ENCODE measurements at places on chromosomes 5 and 9. TPM values are rescaled to one million over a fixed set of nuclear protein-coding genes. Genes with fewer than 3 reads are reported as not detected.

The PCDHB8 gene
- total RNA-seq, result 4.5 TPM

The STC2 gene
- total RNA-seq, result 3.6 TPM

The ZBTB6 gene
- 9.5 TPM for total RNA-seq

DNA sequence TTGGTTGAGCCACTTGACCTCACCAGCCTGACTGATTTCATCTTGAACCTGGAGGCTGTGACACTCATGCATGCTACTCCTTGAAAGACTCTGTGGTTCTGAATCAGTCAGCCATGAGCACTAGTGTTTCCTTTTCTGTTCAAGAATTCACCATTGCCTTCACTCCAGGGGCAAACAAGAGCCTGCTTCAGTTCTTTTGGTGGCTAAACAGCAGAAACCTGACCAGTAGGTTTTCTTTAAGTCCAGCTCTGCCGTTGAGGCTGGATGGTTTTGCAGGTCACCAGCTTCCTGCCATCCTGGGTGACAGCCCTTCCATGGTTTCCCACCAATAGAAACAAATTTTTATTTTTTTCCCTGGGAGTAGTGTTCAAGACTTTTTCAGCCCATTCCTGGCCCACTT is 10.0 kb downstream of the NTRK2 start:
- no peak for DNase-seq

- no peak for DNase-seq
Observed at GRCh38 chr9:4550777-4551484, 60.7 kb downstream of the SLC1A1 start.

GRCh38 chr5:100595152-100595811 is 60.1 kb downstream of the FAM174A start:
- no peak for DNase-seq

GRCh38 chr9:34591248-34591916 is 1.9 kb upstream of the CNTFR start:
- DNase-seq, result peak; percentile 95

DNA sequence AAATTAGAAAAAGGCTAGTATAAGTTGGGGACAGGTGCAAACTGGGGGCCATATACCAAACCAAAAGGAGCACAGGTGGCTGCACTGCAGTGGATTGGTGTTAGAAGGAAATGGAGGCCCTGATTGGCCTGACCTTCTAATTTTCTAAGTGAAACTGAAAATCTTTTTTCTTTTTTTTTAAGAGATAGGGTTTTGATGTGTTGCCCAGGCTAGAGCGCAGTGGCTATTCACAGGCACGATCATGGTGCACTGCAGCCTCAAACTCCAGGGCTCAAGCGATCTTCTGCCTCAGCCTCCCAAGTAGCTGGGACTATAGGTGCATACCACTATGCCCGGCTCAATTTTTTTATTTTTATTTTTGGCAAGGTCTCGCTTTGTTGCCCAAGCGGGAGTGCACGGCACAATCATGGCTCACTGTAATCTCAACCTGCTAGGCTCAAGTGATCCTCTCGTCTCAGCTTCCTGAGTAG is 9.8 kb upstream of the CCDC69 start:
- no peak for DNase-seq

Data from sciatic nerve (tissue), 2 donors.